Suppressor macrophage (primary cell): ENCODE measurements at places on chromosomes 16 and 17.

DNA sequence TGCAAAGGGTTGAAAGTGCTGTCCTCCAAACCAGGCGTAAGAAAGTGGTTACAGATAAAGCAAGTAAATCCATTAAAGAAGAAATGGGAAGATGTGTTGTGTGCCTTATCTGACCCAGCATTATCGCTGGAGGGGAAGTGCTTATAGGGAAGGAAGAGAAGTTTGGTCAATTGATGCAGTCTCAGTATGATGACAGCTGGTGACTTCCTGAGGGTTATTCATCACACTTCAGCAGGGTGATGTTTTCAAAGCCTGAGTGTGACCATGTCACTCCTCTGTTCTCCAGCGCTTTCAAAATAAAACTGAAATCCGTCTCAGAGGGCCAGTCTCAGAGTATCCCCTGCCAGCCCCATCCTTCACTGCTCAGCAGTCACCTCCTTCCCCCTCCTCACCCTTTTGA, 505.4 kb upstream of the RBFOX1 start:
- DNase-seq: peak; percentile 75

DNA sequence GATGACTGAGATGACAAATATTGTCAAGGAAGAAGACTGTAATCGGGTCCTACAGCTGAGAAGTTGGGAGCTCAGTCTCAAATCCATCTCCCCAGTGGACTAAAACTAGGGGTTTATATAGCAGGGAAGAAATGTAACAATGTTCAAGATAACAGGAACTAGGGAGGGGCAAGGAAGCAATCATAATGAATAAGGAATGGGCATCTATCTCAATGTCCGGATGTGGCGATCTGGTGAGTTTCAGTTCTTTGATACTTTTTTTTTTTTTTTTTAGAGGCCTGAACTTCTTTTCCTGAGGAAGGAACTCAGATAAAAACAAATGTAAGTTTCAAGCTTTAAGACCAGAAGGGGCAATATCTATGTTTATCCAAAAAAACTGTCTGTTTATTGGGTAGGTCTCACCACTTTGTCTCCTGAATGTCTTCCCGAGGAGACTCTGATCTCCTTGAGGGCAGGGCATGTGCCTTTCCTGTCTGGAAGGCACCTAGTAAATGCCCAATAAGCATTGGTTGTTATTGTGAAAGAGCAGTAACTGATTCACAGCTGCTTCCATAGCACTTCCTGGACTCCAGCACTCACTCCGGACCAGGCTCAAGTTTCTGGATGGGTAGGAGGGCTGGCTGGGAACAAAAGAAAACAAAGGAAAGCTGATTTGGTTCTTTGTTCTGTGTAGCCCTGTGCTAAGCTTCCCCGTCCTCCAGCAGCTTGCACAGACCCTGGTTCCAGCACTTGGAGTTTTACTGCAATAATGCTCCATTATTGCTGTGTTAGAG, 51.9 kb downstream of the MEOX1 start:
- DNase-seq: no peak

GRCh38 chr16:57984443-57985203, 13.7 kb upstream of the CNGB1 start:
- peak; percentile 66 for DNase-seq

GRCh38 chr16:61194573-61194972, 841.7 kb downstream of the CDH8 start:
- no peak for DNase-seq

- no peak for DNase-seq
Observed at GRCh38 chr17:48609759-48610281, 997 bp downstream of the HOXB7 start.

GRCh38 chr16:85417156-85417860, 195.8 kb upstream of the GSE1 start:
- no peak for DNase-seq

- DNase-seq: no peak
Observed at GRCh38 chr17:251531-251930, 70.1 kb upstream of the DOC2B start.

DNA sequence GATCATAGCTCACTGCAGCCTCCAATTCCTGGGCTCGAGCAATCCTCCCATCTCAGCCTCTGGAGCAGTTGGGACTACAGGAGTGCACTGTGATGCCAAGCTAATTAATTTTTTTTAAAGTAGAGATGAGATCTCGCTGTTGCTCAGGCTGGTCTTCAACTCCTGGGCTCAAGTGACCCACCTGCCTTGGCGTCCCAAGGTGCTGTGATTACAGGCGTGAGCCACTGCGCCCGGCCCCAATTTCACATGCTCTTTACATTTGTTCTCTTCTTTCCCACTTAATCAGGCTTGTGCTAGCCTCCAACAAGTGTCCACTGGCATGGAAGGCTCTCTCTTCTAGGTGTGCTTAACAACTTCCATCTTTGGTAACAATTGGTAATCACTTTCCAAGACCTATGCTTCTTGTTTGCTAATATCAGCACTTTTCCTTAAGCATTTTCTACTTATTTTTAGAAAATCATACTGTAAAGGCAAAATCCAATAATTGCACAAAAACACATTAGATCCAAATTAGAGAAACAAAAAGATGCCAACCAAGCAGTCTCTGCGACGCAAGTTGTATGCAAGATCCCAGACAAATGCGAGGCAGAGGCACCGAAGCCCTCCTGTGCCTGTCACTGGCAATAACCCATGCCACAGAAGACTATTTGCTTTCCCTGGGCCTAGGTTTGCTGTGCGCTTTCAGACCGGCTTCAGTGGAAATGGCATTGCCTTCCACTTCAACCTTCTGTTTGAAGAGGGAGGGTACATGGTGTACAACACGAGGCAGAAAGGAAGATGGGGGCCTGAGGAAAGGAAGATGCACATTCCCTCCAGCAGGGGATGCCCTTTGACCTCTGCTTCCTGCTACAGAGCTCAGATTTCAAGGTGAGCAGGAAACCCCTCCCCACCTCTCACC, 52.6 kb downstream of the NOS2 start:
- DNase-seq: no peak

- DNase-seq: no peak
Observed at GRCh38 chr16:10660950-10661635, 33.6 kb downstream of the TEKT5 start.

GRCh38 chr17:72514891-72515290, 394.1 kb downstream of the SOX9 start:
- no peak for DNase-seq

DNA sequence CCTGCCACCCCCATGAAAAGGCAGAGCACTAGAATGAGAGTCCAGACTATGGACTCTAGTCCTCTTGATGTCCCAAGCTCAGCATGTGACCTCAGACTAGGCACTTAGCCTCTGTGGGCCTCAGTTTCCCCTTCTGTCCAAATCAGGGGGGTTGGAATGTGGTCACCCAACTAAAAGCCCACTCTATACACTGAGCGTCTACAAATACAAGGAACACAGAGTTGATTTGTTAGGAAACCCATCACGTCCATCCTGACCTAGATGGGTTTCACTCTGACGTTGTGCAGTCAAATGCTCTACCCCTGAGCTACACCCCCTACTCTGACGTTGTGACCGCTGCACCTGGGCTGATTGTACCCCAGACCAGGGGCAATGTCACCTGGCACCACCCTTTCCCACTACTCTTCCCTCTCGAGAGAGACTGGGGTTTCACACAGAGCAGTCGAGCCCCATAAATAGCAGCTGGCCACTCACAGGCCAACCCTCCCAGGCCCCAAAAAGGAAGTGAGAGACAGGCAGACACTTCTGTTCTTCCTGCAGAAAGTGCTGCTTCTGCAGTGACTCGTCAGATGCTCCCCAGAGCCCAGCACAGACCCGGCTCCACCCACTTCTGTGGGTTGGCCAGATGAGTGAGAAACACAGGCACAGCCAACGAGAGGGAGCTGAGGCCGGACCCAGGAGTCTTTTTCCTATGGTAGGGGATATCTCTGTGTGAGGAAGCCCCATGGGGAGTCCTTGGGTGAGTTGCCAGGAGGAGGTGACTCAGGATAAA, 16.1 kb upstream of the TNFRSF13B start:
- peak; percentile 94 for DNase-seq

DNA sequence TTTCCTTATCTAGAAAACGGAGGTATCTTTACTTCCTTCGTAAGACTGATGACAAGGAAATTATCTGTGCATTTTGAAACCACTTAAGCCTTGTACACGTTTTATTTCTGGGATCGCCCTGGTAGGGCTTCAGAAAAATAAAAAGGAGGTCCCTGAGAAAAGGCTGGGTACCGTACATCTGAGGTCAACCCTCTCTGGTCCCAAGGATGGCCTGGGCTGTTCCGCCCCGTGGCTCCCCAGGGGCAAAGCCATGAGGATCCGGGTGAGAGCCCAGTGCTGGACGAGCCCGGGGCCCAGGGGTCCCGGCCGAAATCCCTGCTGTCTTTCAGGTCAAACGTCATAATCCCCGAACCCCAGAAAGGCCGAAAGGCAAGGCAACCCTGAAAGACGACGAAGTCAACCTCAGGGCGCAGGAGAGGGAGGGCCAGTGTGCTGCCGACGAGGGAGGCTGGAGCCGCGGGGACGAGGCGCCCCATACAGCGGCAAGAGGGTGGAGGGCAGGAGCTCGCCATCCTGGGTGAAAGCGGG, 656 bp upstream of the FUS start:
- DNase-seq: no peak

DNA sequence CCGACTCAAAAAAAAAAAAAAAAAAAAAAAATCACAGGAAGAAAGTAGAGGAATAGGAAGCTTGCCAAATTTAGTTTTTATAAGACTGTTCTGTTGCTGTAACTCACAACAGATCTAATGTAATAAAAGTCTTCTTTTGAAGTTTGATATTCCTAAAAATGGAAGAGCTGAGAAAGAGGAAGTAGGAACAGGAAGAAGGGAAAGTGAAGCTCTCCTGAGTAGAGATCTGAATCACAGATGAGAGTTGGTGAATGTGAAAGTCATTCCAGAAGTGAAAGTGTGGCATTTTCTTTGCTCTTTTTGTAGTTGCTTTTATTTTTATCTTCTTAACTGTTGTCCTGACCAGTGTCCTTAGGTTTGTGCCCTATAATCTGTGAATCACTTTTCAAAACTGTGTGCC, 2.1 kb downstream of the NMT1 start:
- DNase-seq: peak; percentile 48

- no peak for DNase-seq
Observed at GRCh38 chr16:62832214-62832613, 796.0 kb upstream of the CDH8 start.

DNA sequence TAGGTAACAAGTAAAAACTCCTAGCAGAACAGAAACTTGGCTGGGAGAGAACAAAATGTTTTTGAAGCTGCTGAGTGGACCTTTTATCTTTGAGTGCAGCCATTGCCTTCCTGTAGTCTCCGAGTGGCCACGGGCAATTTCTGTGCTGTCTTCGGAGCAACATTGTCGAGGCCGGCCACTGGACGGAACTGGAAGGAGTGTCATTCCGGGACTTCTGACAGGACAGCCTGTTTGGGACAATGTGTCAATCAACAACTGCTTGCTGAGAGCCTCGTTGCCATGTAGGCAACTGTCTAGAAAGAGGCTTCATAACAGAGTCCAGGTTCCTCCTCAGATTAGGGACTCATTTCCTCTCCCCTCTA, 96.2 kb upstream of the CDYL2 start:
- no peak for DNase-seq

GRCh38 chr16:27718201-27719105, 168.5 kb downstream of the KATNIP start:
- no peak for DNase-seq

DNA sequence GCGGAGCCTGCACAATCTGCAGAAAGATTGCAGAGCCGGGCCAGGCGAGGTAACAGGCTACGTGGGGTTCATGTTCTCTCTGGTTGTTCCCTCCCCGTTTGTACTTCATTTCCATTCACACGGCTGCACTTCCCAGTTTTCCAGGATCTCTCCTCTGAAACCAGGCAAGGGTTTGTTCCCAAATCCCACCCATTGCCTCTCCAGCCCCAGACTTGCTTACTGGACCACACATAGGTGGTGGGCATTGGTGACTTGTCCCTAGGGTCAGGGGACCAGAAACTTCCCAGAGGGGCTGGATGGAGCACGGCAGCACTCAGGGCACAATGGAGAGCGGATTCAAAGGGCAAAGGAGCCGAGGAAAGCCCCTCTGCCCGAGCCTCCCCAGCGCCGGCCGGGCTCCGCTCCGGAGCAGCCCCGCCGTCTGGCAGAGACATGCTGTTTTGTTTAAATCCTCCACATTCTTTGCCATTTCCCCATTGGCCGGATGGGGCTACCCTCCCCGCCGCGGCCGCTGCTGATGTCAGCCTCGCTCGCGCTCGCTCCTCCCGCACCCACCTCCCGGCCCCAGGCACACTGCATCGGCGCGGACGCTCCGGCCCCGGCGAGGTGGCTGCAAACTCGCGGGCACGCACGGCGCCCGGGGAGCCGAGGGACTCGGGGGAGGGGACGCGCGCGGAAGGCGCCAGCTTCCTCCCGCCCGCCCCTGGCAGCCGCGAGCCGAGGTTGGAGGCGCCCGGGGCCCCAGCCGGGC, at the start of gene PITPNC1:
TSS of gene PITPNC1 (plus strand) at position 545 of the 751 bp plus-strand sequence.
- DNase-seq: peak; percentile 93

DNA sequence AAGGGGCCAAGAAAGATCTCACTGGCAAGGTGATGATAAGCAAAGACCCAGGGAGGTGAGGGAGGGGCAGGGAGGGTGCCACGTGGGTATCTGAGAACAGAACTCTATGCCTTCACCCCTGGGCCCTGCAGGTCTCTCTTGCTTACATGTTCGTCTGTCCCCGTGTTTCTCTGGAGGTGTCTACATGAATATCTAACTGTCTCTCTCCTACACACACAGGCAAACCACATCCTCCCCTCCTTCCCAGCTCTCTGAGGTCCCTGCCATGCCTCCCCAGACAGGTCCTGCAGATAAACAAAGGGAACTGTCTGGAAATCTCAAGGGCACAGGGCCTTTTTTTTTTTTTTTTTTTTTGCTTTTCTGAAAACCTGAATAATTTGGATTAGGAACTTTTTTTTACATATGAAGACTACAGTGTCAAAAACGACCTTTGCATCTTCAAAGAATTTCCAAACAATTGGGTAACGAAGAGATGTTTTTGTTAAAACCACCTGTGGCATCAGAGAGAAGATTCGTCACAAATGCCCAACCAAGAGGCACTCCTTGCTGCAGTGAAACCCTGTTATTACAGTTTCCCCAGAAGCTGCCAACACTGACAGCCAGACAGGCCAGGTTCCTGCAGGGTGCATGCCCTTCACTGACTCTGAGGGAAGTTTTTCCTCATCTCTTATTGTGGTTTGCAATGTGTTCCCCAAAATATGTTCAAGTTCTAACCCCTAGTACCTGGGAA, 17.8 kb downstream of the PLLP start:
- DNase-seq: no peak

DNA sequence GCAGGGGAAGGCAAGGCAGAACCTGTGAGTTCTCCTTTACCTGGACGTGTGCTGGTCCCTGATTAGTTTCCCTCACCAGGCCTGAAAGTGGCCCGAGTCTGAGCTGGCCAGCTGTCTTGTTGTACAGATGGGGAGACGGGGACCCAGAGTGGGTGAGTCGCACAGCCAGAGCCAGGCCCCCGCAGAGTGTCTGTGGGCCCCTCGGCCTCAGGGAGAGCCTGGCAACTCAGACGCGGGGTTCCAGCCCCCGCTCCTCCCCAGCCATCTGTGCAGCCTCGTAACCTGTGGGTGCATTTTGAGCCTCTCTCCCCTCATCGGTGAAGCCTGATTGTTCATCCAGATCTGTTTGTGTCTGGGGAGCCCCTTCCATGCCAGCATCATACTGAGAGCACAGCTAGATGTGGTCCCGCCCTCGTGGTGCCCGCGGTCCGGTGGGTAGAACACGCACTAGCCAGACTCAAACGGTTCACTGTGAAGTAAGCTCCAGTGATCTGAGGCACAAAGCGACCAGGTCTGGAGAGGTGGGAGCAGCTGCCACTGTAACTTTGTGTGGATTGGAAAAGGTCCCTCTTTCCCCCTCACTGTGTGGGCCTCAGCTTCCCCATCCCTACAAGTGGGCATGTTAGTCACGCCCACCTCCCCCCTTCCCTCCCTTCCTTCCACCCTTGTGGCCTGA, 6.0 kb upstream of the NDRG4 start:
- no peak for DNase-seq
